ENCODE measurements at places on chromosomes 3 and 15. TPM values are rescaled to one million over a fixed set of nuclear protein-coding genes. Genes with fewer than 3 reads are reported as not detected.
A peak's percentile ranks its signal among the peaks of the same experiment; 100 is the strongest.

DUOXA2 gene
- not detected for total RNA-seq

DPPA2 gene
- total RNA-seq: not detected

KBTBD13 gene
- total RNA-seq: not detected

ROPN1B gene
- not detected for total RNA-seq

EPHB3 gene
- 0.83 TPM for total RNA-seq

SLC25A36 gene
- 70.3 TPM for total RNA-seq

MED12L gene
- 0.28 TPM for total RNA-seq

CYP1A1 gene
- under 0.01 TPM for total RNA-seq

NTRK3 gene
- under 0.01 TPM for total RNA-seq

GOLGA8R gene
- 1.1 TPM for total RNA-seq

FETUB gene
- not detected for total RNA-seq

ST6GAL1 gene
- 1.7 TPM for total RNA-seq

COLQ gene
- total RNA-seq: 0.18 TPM

- peaks cover 10% of the 10 kb centered on the region for H3K36me3 ChIP-seq
- H3K4me3 ChIP-seq: no peak overlapping the region
- H3K4me1 ChIP-seq: no peaks in the 10 kb centered on the region
- DNase-seq: no peak
- no peaks in the 10 kb centered on the region for H3K27me3 ChIP-seq
- no peak overlapping the region for H3K27ac ChIP-seq
Measured at GRCh38 chr15:72042054-72042453, 75.9 kb downstream of the MYO9A start.

DNA sequence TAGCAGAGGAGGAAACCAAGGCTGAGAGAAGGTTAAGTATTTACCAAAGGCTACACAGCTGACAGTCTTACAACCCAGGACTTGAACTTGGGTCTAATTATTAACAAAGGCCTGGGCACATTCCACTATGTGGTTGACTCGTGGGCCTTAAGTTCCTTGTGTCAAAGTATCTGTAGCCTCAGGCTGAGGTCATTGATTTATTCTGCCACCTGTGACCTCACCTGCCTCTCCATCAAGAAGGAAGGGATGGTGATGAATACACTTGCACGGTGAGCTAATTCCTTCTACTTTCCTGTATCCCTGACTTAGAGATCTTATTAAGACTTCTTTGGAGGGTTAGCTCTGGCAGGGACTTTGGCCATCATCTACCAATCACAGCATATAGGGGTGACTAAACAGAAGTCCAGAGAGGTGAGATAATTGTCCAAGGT is 19.9 kb upstream of the LRRC58 start:
- H3K4me3 ChIP-seq: no peak overlapping the region
- peaks cover 20% of the 10 kb centered on the region for H3K27me3 ChIP-seq
- no peak for DNase-seq
- no peak overlapping the region for H3K27ac ChIP-seq

- H3K4me3 ChIP-seq: no peak overlapping the region
- DNase-seq: no peak
- peaks cover 1% of the 10 kb centered on the region for H3K36me3 ChIP-seq
- H3K27me3 ChIP-seq: no peaks in the 10 kb centered on the region
- H3K27ac ChIP-seq: no peak overlapping the region
- H3K4me1 ChIP-seq: no peaks in the 10 kb centered on the region
Measured at GRCh38 chr3:27340534-27340933, 28.6 kb downstream of the NEK10 start.

GRCh38 chr15:83203543-83203942 is 4.1 kb downstream of the HDGFL3 start:
- DNase-seq: no peak
- H3K4me3 ChIP-seq: no peak overlapping the region
- no peaks in the 10 kb centered on the region for H3K27me3 ChIP-seq
- peaks cover 8% of the 10 kb centered on the region for H3K4me1 ChIP-seq
- H3K36me3 ChIP-seq: no peaks in the 10 kb centered on the region
- H3K27ac ChIP-seq: no peak overlapping the region

DNA sequence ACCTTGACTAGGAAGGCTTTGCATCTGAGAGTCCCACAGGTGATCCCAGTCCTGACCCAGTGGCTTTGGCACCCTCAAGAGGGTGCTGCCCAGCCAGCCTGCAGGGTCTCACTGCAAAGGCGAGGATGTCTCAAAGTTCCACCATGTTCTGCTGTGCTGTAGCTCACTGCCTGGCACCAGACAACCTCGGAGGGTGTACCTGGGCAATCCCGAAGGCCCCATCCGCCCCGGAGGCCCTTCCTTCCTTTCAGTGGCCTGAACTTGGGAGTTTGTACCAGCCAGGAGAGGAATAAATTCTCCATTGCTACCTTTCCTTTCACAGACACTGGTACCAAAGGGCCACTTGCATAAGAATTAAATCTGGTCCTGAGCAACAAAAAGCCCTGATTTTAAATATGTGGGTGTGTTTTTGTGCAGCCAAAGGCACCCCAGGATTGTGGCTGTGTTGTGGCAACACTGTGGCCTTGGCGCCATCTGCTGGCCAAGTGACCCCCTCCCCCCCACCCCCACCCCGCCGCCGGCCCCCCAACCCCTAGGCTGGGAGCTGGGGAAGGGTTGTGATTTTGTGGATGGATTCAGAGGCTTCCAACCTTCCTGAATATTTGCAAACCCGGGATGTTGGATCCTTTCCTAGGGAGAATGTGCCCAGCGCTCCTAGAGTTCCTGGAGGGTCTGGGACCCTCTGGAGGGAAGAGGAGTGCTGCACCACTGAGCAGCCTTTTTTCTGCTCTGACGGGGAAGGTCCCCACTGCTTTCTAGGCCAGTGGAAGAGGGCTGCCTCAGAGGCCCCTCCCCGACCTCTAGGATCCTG is 9.7 kb upstream of the PTPN23 start:
- no peaks in the 10 kb centered on the region for H3K4me1 ChIP-seq
- no peak overlapping the region for H3K4me3 ChIP-seq
- H3K27ac ChIP-seq: no peak overlapping the region
- H3K27me3 ChIP-seq: no peaks in the 10 kb centered on the region
- DNase-seq: no peak

- H3K4me3 ChIP-seq: no peak overlapping the region
- H3K27ac ChIP-seq: peak overlapping the region; percentile 7
- peaks cover 7% of the 10 kb centered on the region for H3K4me1 ChIP-seq
- H3K36me3 ChIP-seq: no peaks in the 10 kb centered on the region
Measured at GRCh38 chr3:177201700-177202397, 4.6 kb upstream of the TBL1XR1 start.

GRCh38 chr15:66846031-66846430 is 144.0 kb downstream of the SMAD6 start:
- DNase-seq: no peak
- H3K4me1 ChIP-seq: peaks cover 23% of the 10 kb centered on the region
- no peaks in the 10 kb centered on the region for H3K27me3 ChIP-seq
- peaks cover 1% of the 10 kb centered on the region for H3K36me3 ChIP-seq
- no peak overlapping the region for H3K27ac ChIP-seq

DNA sequence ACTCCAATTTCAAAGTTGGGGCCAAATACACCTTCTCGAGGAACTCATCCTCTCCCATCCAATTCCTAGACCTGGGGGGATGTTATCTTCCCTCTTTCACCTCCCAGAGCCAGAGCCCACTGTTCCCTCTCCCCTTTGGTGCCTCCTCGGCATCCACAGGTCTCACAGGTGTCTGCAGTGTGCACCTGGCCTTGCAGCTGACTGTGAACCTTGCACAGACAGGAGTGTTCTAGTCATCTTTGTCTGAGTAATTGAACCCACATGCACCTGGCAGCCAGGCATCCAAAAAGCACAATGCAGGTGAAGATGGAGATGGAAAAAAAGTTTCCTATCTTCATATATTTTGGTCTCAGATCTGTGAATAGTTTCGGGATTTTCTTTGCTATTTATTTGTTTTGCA is 30.8 kb downstream of the PCOLCE2 start:
- H3K4me3 ChIP-seq: no peak overlapping the region
- H3K4me1 ChIP-seq: no peaks in the 10 kb centered on the region
- H3K27me3 ChIP-seq: peaks cover 26% of the 10 kb centered on the region

DNA sequence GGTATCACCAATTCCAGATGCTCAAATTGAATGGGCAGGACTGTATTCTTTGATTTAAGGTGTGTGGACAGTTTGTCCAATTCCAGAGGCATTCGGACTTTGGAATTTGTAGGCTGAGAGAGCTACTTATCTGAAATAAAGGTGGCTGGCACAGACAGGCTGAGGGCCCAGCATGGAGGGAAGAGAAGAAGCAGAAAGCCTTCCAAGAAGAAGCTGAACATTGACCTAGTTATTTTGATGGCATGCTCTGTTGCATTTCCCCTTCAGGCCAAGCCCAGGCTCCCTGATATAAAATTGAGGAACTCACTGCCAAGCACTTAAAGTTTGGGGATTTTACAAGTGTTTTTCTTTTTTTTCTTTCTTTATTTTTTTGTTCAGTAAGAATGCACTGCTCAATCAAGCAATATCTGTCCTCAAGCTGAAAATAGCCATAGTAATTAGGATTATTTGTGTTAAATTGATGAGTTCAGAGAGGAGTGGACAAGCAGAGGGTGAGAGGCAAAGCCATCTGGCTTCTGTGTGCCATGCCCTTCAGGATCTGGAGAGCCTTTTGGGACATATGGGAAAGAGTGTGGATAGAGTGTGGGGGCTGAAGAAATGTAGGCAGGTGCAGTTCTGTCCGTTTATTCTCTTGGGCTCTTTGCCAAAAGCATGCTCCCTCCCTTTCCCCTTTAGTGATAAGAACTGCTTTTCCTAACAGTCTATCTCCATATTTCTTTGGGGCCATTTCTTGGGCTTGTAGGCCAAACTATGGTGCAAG is 148.9 kb downstream of the OXSM start:
- no peak overlapping the region for H3K27ac ChIP-seq
- H3K4me1 ChIP-seq: no peaks in the 10 kb centered on the region
- no peak for DNase-seq

DNA sequence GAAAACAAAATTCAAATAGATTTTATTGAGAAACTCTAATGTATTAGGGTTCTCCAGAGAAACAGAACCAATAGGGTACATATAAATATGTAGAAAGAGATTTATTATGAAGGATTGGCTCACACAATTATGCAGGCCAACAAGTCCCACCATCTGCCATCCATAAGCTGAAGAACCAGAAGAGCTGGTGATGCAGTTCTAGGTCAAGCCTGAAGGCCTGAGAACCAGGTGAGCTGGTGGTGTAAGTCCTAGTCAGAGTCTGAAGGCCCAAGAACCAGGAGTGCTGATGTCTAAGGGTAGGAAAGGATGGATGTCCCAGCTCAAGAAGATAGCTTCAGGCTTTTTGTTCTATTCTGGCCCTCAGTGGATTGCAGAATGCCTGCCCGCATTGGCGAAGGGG is 2.6 kb upstream of the NFKBIZ start:
- H3K27me3 ChIP-seq: no peaks in the 10 kb centered on the region
- no peak overlapping the region for H3K4me3 ChIP-seq

- H3K27me3 ChIP-seq: no peaks in the 10 kb centered on the region
- DNase-seq: no peak
- no peaks in the 10 kb centered on the region for H3K36me3 ChIP-seq
- no peaks in the 10 kb centered on the region for H3K4me1 ChIP-seq
- H3K4me3 ChIP-seq: no peak overlapping the region
Measured at GRCh38 chr3:80807577-80807976, 953.9 kb downstream of the GBE1 start.

GRCh38 chr15:63192619-63193206 is 3.3 kb downstream of the RAB8B start:
- H3K36me3 ChIP-seq: no peaks in the 10 kb centered on the region
- H3K27me3 ChIP-seq: no peaks in the 10 kb centered on the region

DNA sequence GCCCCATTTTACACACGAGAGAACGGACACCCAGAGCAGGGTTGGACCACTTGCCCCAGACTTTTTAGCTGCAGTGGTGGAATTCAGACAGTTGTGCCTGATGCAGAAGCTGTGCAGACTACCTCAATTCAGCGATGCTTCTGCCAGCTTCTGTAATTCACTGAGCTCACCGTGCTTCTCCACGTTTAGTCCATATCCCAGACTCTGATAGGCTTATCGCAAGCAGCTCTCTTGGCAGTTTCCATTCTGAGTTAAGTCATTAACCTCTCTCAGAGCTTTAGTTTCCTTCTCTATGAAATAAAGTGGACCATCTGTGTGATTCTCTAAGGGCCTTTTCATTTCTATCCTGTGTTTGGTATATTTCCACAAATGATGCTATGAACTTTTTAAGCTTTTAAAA is 37.1 kb downstream of the ABHD17C start:
- H3K27ac ChIP-seq: no peak overlapping the region
- no peaks in the 10 kb centered on the region for H3K27me3 ChIP-seq
- H3K4me1 ChIP-seq: peaks cover 20% of the 10 kb centered on the region
- DNase-seq: no peak
- H3K36me3 ChIP-seq: peaks cover 15% of the 10 kb centered on the region
- H3K4me3 ChIP-seq: no peak overlapping the region

- no peak overlapping the region for H3K4me3 ChIP-seq
- no peaks in the 10 kb centered on the region for H3K36me3 ChIP-seq
- no peak overlapping the region for H3K27ac ChIP-seq
- DNase-seq: peak; percentile 60
- no peaks in the 10 kb centered on the region for H3K4me1 ChIP-seq
- H3K27me3 ChIP-seq: peaks cover 16% of the 10 kb centered on the region
Measured at GRCh38 chr3:23183731-23184130, 19.4 kb upstream of the UBE2E2 start.

GRCh38 chr3:51630513-51630912 is 40.5 kb upstream of the TEX264 start:
- H3K4me3 ChIP-seq: no peak overlapping the region
- DNase-seq: no peak
- H3K27me3 ChIP-seq: no peaks in the 10 kb centered on the region
- H3K4me1 ChIP-seq: no peaks in the 10 kb centered on the region
- H3K36me3 ChIP-seq: peaks cover 41% of the 10 kb centered on the region

GRCh38 chr3:16790432-16791400 is 94.0 kb upstream of the PLCL2 start:
- no peak overlapping the region for H3K27ac ChIP-seq
- no peak for DNase-seq
- no peaks in the 10 kb centered on the region for H3K36me3 ChIP-seq
- no peak overlapping the region for H3K4me3 ChIP-seq
- H3K4me1 ChIP-seq: no peaks in the 10 kb centered on the region

GRCh38 chr15:69820819-69821218 is 276.9 kb downstream of the TLE3 start:
- peak; percentile 21 for DNase-seq
- H3K27ac ChIP-seq: no peak overlapping the region
- H3K4me3 ChIP-seq: no peak overlapping the region
- no peaks in the 10 kb centered on the region for H3K4me1 ChIP-seq

- peaks cover 26% of the 10 kb centered on the region for H3K4me1 ChIP-seq
- no peaks in the 10 kb centered on the region for H3K27me3 ChIP-seq
- no peak overlapping the region for H3K4me3 ChIP-seq
- H3K36me3 ChIP-seq: peaks cover 74% of the 10 kb centered on the region
Measured at GRCh38 chr3:123660900-123661299, 76.0 kb upstream of the HACD2 start.

GRCh38 chr3:45413172-45413765 is 24.9 kb downstream of the LARS2 start:
- H3K27ac ChIP-seq: no peak overlapping the region
- DNase-seq: no peak
- H3K4me1 ChIP-seq: no peaks in the 10 kb centered on the region
- H3K36me3 ChIP-seq: peaks cover 11% of the 10 kb centered on the region
- H3K27me3 ChIP-seq: no peaks in the 10 kb centered on the region
